ENCODE measurements at places on chromosomes 16 and 17. TPM values are rescaled to one million over a fixed set of nuclear protein-coding genes. Genes with fewer than 3 reads are reported as not detected.
A peak's percentile ranks its signal among the peaks of the same experiment; 100 is the strongest.

DNA sequence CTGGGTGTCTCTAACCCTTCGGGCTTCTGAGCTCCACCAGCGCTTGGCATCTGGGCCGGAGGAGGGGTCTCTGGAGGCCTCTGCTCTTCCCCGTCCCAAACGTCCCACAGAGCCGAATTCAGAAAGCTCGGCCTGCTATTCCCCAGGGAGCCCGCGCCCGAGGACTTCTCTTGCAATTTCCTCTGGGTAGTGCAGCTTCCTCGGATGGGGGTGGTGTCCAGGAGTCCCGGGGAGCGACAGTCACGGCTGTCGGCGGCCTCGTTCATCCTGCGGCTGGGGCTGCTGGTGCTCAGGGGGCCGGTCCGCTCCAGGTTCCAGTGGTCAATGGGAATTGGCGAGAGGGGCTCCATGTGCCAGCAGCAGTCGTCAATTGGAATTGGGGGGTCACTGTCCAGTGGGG is 11.8 kb upstream of the NLRC3 start:
- DNase-seq, result no peak

DNA sequence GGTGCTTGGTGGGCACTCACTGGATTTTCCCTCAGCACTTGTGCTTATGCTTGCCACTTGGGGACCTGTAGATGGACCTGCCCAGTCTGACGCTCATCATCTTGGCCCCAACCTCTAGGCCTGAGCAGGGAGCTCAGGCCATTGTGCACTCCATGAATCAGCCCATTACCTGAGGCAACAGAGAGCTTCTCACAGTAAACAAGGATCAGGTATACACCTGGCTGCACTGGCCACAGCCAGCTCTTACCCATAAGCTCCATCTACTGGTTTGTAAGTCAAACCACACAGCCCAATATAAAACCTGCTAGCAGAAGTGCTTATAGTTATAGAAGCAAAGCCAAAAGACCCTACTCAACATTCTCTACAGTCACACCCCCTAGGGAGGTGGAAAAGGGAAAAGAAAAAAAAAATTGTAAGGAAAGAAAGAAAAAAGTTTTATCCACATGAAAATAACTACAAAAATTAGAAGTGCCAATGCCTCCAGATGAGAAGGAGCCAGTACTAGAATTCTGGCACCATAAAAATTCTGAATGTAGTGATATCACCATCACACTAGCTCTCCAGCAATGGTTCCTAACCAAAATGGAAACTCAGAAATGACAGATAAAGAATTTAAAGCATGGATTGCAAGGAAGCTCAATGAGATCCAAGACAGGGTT is 87.8 kb upstream of the CDH5 start:
- DNase-seq, result no peak

CD300LB gene
- 0.29 TPM for total RNA-seq

DNA sequence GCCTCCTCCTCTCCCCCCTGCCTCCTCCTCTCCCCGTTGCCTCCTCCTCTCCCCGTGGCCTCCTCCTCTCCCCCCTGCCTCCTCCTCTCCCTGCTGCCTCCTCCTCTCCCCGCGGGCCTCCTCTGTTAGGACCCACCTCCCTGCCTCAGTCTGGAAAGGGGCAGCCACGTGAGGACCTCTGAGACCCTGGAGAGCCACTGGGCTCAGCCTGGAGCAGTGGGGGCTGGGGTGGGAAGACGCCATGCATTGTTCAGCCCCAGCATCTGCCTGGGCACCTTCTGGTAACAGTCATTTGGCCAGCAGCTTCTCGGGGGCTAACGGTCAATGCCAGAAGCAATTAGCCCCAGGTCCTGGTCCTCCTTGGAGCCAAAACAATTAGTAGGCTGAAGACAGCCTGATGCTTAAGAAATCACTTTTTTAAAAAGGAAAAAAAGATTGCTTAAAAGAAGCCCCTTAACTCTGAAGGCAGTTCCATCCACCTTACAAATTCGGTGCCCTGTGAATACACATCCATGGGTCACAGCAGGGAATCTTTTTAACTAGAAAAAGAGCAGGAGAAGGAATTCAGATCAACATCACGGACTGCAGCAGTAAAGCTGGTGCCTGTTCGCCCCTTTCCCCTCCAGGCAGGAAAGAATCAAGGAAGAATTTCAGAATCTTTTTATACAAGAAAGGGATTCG is 29.8 kb downstream of the NXN start:
- DNase-seq, result no peak

DNA sequence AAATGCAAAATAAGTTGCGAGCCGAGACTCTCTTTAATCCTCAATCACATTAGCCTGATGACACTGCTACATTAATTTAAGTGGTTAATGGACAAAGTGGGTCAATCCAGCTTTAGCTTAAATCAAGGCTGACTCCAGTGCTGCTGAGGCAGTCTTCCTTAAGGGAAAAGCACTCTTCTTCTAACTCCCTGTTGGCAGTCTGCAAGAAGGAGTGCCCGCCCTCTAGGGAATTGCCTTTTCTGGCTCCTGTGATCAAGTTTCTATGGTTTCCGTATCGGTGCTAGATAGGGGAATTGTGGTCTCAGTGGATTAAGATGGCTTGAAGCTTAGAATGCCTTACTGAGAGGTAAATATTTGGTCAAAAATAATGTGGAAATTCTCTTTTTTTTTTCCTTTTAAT is 41.0 kb downstream of the HS3ST3B1 start:
- DNase-seq, result no peak

DNA sequence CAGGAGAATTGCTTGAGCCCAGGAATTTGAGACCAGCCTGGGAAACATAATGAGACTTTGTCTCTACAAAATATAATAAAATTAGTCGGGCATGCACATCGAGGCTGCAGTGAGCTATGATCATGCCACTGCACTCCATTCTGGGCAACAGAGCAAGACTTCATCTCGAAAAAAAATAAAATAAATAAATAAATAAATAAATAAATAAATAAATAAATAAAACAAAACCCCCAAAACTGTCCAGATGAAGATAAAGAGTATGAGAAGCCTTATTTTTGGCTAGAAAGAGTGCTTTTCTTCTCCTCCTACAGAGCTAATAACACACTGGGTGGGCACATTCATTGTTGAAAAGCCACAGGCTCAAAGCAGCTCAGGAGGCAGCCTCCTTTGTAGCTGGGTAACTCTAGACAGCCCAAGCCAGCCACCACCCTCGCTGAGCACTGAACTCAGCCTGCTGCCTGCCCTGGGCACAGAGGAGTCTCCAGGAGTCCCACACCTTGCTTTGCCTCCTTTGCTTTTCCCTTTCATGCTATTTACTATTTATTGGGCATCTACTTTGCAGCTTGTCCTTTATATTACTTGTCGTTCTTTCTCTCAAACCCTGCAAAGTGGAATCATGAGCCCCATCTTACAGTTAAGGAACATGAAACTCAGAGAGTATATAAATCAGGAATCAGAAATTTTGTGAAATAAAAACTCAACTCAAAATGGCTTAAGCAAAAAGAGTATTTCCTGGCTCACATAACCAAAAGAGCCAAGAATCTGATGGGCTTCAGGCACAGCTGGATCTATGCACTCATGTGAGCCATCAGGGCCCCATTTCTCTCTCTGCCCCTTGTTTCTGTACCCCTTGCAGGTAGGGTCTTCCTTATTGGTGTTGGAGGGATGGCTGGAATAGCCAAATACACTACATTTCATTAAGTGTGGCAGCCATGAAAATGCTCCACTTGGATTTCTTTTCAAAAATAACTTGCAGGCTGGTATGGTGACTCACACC is 18.1 kb upstream of the C16orf87 start:
- DNase-seq, result no peak

MSLN gene
- total RNA-seq, result 12.6 TPM

PYY gene
- total RNA-seq, result not detected

DNA sequence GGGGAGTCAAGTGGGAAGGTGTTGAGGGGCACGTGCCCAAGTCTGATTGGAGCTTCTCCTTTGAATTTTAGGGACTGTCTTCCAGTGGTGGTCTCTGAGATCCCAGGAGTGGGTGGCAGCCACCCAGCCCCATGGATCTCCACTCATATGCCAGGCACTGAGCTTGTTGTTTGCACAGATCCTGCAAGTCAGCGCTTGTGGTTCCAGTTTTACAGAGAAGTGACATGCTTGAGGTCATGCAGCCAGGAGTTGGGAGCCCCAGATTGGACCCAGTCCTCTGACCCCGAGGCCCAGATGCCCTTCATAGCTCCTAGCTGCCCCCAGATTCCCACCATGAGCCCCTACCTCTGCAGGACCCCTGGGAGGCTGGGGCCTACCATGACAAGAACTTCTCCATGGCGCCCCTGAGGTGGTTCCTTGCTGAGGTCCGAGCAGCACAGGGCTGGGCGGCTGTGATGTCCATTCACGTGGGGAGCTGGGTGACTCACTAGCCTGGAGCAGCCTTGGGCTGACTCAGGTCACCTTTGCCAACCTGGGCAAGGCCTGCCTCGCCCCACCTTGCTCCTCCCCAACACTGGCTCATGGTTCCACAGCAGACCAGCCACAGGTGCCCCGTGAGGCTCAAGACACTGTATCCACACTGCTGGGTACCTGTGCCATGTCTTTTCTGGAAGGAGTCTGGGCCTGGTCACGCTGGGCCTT is 47.4 kb downstream of the RAI1 start:
- DNase-seq, result no peak

DNA sequence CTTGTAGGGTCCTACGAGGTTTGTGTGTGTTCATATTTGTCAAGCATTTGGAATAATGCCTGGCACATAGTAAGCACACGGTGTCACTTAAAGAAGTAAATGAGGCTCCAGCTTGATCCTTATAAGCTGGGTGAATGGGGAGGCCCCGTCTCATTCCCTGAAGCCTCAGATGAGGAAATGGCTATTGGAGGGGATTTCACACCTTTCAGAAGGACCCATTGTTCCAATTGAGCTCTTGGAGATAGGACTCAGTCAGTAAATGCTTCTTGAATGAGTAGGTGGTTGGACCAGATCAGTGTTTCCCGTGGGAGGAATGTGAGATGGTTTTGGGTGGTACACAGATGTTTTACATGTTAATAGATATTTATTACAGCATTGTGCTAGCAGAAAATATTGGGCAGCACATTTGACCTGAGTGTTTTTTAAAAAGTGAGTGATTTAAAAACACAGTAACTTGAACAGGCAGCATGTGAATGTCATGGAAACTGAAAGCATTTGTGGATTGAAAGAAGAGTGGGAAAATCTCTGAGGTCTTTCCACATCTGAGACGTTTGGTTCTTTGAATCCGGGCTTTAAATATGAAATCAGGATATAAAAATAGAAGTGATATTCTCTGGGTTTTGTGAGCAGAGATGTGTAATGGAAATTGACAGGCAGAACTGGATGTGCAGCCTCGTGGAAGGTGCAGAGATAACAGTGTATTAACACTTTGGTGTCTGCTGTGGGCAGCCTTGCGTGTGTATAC is 36.4 kb upstream of the ARHGAP17 start:
- DNase-seq, result no peak

ELMO3 gene
- 1.0 TPM for total RNA-seq

- DNase-seq, result no peak
Measured at GRCh38 chr17:77042476-77043231, 98.1 kb upstream of the SEC14L1 start.

C17orf113 gene
- 0.68 TPM for total RNA-seq

GRCh38 chr16:22618842-22619241 is 108.2 kb downstream of the NPIPB5 start:
- no peak for DNase-seq

DNA sequence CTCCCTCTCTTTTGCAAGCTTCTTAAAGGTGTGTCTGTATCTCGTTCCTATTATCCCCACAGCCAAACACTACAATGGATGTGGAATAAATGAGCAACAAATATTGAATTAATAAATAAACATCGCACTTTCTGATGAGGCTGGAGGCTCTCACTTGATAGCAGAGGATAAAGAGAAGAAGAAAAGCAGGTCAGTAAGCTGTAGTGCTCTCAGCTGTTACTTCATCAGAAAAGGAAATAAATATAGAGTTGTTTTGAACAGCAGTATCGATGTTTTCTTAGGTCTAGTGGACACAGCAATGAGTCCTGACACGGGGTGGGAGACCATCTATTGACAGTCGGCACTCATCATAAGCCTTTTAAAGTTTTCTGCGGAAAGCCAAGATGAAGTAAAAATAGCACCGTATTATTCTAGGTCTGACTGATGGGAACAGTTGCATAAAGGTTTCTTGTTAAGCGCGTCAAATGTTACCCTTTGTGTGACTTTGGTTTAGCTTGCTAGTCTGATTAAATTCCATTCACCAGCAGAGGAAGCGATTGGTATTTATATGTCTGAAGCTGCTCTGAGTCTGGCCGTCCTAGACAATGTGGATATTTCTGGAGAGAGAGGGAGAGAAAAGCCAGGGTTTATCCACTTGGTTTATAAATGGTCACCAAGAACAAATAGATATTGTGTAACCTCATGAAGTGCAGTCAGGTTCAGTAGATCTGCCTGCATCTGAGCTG is 646.1 kb downstream of the CDH11 start:
- no peak for DNase-seq

- peak; percentile 63 for DNase-seq
Measured at GRCh38 chr17:6752068-6752909, 3.6 kb upstream of the XAF1 start.

DNA sequence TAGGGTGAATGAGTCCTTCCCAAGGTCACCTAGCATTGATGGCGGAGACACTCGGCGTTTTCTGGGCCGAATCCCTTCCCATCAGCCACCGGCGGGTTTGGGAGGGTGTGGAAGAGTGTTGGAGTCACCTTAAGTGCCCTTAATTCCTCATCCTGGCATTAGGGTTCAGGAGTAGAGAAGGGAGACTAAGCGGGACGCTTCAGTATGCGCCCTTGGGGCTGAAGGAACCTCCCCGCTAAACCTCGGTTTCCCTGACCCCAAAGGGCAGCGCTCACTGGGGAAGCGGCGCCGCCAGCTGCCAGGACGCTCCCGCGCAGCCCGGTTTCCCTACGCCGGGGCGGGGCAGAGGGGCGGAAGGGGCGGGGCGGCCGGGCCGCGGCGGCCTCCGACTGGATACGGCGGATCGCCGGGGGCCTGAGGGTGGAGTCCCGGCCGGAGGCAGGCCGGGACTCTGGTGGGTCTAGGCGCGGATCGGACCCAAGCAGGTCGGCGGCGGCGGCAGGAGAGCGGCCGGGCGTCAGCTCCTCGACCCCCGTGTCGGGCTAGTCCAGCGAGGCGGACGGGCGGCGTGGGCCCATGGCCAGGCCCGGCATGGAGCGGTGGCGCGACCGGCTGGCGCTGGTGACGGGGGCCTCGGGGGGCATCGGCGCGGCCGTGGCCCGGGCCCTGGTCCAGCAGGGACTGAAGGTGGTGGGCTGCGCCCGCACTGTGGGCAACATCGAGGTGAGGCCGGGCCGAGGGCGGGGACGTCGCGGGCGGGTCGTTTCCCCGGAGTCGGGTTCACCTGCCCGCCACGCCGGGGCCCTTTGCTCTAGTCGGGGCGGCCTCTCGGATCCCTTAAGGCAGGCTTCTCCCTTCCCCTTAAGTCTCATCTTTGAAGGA is at the start of gene DHRS11:
DHRS11 (plus strand) TSS at position 446 of the 882 bp plus-strand sequence; CDS start at position 577, 131 bp downstream.
- peak; percentile 90 for DNase-seq

DRC7 gene
- total RNA-seq, result not detected

DNA sequence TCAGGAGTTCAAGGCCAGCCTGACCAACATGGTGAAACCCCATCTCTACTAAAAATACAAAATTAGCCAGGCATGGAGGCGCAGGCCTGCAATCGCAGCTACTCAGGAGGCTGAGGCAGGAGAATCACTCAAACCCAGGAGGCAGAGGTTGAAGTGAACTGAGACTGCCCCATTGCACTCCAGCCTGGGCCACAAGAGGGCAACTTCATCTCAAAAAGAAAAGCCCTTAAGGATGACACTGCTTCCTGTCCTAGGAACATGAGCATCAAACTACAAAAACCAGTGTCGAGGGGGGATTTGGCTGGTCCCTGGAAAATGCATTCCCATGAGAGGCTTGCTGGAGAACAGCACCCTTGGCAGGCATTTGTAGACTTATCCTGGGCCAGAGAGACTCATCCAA is 449.5 kb upstream of the PSMD7 start:
- DNase-seq, result no peak

- no peak for DNase-seq
Measured at GRCh38 chr17:63578769-63579111, 22.0 kb upstream of the TACO1 start.

- DNase-seq, result no peak
Measured at GRCh38 chr16:31141489-31142108, 6.1 kb upstream of the PRSS8 start.
